ENCODE measurements at places on chromosomes 2 and 18.

DNA sequence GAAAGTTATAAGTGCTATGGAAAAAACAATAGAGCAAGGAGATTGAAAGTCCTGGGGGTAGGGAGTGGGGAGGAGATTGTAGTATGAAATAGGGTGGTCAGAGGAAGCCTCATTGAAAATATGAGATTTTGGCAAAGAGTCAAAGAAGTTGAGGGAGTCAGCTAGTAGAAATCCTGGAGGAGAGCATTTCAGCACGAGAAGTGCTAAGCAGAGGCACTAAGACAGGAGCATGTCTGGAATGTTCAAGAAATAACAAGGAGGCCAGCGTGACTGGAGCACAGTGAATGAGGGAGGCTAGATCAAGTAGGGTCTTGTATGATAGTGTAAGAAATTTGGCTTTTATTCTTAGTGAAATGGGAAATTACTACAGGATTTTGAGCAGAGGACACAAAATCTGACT is 2.1 kb upstream of the TSPYL6 start:
- no peak for DNase-seq

DNA sequence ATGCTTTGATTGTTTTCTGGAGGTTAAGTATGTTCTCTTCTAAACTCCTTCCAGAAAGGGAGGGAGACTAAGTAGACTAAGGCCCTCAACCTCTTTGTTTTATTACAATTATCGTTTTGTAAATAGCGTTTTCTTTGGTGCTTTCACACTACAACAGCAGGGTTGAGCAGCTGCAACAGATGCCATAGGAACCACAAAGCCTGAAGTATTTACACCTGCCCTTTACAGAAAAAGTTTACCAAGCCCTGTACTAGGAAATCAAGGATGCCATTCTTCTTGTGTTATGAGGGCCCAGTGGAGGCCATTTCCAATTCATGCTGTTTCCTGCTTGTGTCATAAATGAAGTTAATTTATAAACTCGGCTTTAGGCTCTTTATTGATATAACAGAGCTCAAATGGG is 914.8 kb downstream of the DCDC2C start:
- DNase-seq: no peak

DNA sequence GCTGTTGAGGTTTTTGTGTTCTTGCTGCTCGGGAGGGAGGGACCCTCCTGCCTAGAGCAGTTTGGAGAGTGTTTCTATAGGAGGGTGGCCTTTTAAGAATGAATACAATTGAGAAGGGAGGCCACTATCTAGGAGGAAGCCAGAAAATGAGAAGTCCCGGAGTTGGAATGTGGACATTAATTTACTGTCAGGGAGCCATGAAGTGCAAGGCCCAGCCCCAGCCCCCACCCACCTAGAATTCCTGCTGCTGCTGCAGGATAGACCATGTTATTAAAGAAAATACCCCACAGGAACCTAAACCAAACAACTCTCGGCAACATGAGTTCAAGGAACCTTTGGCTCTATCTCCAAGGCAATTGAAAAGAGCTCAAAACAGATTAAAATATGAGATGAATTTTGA is 46.0 kb downstream of the ZBTB7C start:
- no peak for DNase-seq

- DNase-seq: no peak
Observed at GRCh38 chr18:45627204-45627526, 11.9 kb downstream of the SLC14A2 start.

- DNase-seq: no peak
Observed at GRCh38 chr2:12538138-12538694, 178.5 kb upstream of the TRIB2 start.

DNA sequence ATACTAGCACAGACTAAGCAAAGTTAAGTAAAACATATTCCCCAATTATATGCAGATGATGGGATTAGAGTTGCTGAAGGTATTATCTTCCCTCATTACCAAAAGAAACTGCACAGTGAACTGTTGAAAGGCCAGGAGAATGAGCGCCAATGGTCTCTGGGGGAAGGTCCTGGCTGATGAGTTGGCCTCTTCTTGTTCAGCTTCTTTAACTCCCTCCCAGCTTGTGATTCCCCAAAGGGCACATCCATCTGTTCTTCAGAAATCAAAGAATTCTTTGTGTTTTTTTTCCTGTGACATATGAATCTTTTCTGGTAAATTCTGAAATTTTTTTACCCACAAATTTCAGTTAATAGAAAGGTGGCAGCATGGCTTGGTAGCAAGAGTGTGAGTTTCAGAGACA is 667.6 kb downstream of the CNTNAP5 start:
- DNase-seq: no peak

DNA sequence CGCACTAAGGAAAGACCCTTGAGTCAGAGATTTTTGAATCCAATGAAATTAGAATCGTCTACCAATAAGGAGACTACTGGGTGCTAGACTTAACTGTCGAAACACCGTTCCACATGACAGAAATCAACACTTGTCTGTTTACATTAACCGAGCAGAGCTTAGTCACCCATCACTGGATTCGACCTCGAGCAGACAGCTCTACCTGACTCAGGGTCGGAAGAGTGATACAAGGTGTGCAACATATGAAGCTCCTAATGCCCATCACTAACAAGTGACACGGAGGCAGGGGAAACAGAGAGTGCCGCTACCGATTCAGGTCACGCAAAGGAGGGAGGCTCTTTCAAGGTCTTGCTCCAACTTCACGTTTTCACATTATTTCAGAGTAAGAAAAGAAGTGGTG is 54.2 kb upstream of the FZD5 start:
- no peak for DNase-seq

- no peak for DNase-seq
Observed at GRCh38 chr2:58350484-58350883, 109.4 kb upstream of the FANCL start.

- no peak for DNase-seq
Observed at GRCh38 chr2:30686669-30687068, 120.6 kb downstream of the CAPN13 start.

- DNase-seq: no peak
Observed at GRCh38 chr2:10342245-10342951, 39.7 kb downstream of the HPCAL1 start.

DNA sequence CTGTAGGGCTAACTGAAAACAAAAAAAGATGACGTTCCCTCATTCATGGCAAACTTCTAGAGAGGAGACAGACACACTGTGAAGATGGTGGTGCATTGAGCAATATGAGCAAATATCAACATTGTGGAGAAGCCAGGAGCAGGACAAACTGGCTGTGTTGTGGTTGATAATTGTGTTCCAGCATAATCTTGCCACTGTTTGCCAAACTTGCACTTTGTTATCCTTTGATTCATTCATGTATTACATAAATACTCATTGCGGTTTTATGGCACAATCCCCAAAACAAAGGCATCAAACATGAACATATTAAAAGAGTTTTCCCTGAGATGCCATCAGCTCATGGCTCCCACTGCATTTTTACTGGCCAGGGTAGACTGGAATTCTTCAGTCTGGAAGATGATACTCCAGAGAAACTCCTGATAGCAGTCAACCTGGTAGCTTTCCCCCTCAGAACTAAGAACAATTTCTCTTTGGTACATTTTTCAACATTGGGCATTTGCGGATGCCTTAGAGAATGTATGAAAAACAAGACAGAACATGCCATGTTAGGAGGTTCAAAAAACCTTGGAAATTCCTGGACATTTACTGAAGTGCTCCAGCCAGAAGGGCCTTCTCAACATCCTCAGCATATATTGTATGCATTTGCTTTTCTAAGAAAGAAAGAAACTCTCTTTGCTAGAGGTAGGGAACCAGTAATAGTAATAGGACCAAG is 487.4 kb upstream of the CELF4 start:
- no peak for DNase-seq

DNA sequence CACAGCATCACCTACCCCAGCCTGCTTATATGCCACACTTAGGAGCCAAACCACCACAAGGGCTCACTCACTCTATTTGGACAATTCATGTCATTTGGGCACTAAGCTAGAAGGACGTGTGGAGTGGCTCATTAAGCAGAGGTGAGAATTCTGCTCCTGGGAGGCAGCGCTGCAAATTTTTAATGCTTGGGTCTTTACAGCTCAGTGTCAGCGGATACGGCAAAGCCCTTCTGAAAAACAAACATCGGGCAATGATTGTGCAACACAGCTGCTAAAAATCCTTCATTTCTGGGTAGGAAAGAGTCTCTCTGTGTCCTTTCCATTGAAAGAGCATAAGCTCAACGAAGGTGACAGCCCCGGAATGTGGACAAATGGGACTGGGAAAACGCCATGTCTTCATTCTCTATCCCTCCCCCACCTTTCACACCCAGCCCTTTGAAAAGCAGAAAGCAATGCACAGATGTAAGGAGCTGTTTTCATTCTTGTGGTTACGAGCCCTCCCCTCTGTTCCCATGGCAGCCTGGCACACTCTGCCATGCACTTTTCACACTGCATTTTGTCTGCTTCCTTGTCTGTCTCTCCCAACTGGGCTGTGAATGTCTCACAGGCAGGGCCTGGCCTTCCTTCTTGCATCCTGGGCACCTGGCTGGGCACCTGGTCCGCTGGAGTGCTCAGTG is 16.0 kb downstream of the TMEM177 start:
- DNase-seq: peak; percentile 75

- DNase-seq: no peak
Observed at GRCh38 chr2:152572031-152572430, 145.2 kb downstream of the PRPF40A start.

DNA sequence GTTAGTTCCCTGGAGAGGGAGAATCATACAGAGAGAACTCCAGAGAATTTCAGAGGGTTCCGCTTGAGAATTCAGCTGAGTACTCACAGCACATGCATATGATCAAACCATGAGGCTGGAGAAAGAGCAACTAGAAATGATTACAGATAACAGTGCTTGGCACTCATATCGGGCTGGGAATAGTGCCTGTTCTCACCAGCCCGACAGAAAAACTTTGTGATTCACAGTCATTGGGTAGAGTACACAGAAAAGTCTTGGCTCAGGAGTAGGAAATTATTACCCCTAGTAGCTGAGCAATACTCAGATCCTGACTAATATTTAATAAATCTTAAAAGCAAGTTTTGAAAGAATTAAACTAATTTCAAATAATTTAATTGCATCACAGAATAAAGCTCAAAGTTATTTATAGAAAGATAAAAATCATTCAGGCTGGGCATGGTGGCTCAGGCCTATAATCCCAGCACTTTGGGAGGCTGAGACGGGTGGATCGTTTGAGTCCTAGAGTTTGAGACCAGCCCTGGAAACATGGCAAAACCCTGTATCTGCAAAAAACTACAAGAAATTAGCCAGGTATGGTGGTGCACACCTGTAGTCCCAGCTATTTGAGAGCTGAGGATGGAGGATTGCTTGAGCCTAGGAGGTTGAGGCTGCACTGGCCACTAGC is 6.8 kb downstream of the WDPCP start:
- DNase-seq: no peak

DNA sequence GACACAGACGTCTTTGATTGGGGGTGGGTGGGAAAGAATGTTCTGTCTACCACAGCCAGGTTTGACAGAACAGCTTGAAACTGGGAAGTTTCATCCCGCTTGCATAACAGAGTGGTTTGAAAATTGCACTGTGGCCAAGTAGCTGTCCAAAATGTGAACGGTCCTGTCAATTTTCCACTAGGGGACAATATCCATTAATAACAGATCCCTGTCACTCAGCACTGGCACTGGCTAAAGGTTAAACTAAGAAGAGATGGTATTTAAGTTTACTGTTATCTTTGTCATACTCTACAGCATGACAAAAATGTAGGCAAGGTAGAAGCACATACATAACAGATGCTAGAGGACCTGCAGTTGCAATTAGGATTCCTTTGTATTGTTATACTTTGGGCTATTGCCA is 55.6 kb upstream of the ACMSD start:
- no peak for DNase-seq

DNA sequence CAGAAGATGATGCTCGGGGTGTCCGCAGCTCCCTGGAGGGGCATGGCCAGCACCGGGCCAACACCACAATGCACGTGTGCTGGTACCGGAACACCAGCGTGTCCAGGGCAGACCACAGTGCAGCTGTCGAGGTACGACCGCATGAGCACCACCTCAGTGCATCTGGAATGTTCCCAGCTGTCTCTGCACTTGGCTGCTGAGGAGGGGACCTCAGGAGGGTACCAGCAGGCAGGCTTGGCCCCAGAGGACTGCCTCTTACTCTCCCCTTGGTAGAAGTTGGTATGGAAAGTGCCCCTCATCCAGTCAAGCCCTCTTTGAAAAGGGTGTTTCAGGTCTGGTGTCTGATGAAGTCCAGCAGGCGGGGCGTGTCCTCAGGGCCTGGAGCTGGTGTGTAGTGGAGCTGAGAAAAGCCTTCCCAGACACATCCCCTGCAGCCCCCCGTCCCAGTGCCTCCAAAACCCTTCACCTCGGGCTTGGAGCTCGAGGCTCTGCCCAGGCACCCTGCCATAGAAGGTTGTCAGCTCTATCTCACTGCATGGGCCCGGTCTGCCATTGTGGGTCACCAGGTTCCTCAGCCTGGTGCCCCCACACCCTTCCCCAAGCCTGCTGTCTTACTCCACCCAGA is 16.7 kb downstream of the STK25 start:
- DNase-seq: no peak

DNA sequence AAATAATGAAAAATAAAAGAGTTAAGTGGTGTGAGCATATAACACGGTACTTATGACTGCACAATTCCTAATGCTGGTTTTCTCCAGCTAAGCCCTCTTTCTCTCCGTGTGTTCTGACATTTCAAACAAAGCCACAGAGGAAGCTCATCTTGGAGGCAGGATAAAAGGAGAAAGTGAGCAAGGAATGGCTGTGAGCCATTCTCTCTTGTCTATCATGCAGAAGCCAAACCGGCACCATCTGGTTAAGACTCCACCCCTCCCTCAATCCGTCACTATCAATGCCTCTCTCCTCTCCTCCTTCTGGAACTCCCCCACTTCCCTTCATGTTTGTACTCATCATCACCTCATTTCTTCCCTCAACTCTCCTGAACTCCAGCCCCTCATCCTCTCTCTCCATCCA is 210.4 kb downstream of the TMEM163 start:
- DNase-seq: peak; percentile 17

DNA sequence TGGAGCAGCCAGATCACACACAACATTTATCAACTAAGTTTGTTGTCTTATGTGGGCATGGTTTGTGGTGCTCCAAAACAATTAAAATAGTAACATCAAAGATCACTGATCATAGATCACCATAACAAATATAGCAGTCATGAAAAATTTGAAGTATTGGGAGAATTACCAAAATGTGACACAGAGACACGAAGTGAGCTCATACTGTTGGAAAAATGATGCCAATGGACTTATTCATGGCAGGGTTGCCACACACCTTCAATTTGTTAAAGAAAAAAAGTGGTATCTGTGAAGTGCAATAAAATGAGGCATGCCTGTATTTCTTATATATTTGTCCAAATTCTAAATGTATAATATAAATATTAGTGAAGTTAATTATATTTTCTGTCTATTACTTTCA is 42.9 kb upstream of the CABYR start:
- no peak for DNase-seq

Data from NCI-H1694 treated with DMSO at 0.1 percent for 48 hours (cell line).